Adipocyte (in vitro differentiated cells): ENCODE measurements at places on chromosomes 4 and X.

GRCh38 chr4:84733343-84734033 is 150.6 kb downstream of the CDS1 start:
- DNase-seq: no peak

- DNase-seq: no peak
These were observed 40.5 kb downstream of the NFKB1 start for GRCh38 chr4:102541697-102542096.

- peak; percentile 33 for DNase-seq
These were observed 62.9 kb downstream of the MID1IP1 start for GRCh38 chrX:38864165-38864564.

GRCh38 chr4:27318740-27319139 is 458.1 kb downstream of the STIM2 start:
- DNase-seq: peak; percentile 5

DNA sequence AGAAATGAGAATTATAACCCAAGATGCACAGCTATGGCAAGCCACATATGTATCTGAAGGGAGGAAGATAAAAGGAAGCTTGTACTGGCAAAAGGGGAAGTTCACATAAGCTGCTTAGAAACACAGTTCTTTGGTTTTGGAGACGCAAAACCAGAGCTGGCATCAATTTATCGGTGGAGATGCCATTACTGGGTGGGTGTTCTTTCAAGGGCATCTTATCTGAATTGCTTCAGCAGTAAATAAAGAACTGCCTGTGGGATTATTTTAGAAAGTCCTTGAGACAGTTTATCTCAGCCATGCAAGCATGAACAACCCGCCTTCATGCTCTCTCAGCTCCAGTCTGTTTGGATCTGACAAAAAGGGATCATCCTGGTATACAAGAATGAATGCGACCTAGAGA is 60.8 kb downstream of the DDX60 start:
- DNase-seq: no peak

DNA sequence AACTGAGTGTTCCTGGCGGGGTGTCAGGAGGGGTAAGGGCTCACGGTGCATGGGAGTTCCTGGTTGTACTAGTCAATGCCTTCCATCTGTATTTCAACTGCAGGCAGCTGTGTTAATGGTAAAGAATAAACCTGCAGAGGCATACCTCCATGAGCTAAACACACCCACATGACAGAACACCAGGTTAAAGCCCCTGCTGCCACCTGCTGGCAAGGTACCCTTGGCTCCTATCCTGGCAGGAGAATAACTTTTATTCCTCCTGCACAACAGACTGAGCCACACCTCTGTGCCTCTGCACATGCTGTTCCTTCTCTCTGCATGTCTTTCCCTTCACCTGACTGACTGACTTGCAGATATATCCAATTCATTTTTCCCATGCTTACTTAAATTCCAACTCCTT is 11.1 kb downstream of the ITIH6 start:
- DNase-seq: no peak

- DNase-seq: no peak
These were observed 1076.9 kb downstream of the ARAP2 start for GRCh38 chr4:35167385-35167784.

GRCh38 chrX:24241822-24242648 is 71.8 kb downstream of the SUPT20HL2 start:
- peak; percentile 51 for DNase-seq

- peak; percentile 68 for DNase-seq
These were observed at the start of gene TRPC3 for GRCh38 chr4:121951521-121952110. Gene TRPC3 (minus strand): TSS chr4:121952060. CDS start chr4:121951680, 380 bp downstream.

GRCh38 chr4:161658676-161659075 is 505.1 kb downstream of the FSTL5 start:
- DNase-seq: no peak

- DNase-seq: no peak
These were observed 31.5 kb downstream of the NAT8L start for GRCh38 chr4:2090642-2091041.

- DNase-seq: no peak
These were observed 5.3 kb downstream of the DIAPH2 start for GRCh38 chrX:96689991-96690390.

GRCh38 chrX:1601768-1602085 is 10.3 kb downstream of the AKAP17A start:
- no peak for DNase-seq

DNA sequence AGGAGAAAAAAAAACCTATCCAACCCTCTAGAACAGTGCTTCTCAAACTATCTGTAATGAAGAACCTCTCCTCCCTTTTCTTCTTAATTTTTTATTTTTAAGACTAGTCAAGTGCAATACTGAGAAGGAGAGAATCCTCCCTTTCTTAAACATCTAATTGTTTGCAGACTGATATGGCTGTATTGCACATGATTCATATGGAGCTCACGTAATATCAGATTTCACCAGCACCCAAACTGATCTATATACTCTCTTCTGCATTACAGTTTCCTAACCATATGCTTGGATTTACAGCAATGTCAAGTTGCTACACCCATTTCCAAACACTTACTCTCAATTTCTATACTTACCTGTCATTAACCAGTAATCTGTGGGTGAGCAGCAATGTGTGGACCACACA is 9.5 kb downstream of the PRMT9 start:
- peak; percentile 72 for DNase-seq

DNA sequence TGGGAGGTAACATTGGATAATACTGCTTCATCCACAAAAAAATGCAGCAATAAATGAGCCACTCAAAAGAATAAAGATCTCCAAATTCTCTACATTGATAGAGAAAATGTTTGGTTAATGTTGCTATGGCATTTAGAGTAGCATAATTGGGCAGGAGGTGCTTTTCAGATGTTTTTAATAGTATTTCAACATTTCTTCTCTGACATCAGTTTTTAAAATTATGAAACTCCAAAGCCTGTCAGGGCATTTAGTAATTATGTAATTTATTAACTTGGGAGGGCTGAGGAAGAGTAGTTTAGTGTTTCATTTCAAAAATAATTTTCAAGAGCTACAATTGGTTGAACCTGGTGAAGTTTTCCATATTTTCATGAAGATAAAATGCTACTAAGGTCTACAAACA is 211.3 kb upstream of the INTU start:
- DNase-seq: peak; percentile 63

DNA sequence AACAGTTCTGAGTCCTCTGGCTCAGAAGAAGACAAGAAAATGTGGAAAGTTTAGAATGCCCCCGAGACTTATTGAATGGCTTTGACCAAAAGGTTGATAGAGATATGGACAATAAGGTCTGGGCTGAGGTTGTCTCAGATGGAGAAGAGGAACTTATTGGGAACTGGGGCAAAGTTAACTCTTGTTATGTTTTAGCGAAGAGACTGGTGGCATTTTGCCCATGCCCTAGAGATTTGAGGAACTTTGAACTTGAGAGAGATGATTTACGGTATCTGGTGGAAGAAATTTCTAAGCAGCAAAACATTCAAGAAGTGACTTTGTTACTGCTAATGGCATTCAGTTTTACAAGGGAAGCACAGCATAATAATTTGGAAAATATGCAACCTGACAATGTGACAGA is 1549.3 kb upstream of the ADGRL3 start:
- no peak for DNase-seq

DNA sequence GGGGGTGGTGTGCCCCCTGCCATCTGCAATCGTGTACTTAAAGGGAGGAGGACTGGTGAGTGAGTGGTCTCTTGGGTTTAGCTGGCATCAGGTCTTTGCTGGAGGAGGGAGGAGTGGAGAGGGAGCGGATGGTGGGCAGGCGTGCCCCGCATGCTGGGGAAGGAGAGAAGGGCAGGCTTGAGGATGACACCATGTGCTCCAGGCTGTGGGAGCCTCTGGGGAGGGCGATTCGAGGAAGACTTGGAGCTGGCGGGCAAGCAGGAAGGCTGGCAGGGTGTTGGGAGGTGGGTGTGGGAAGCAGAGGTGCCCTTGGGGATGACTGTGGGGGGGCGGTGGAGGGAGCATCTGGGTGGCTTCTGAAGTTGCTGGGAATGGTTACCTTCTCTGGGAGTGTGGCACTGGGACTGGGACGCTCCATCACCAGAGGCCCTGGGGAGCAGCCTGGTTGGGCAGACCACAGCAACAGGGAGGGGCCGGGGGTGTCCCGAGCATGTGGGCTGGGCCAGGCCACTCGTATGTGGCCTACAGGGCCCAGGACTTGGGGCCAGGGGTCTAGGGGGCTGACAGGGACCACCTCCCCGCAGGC is 30.8 kb upstream of the AFAP1 start:
- no peak for DNase-seq

- peak; percentile 77 for DNase-seq
These were observed 8.8 kb downstream of the ENPEP start for GRCh38 chr4:110484767-110485166.

- DNase-seq: no peak
These were observed 133.9 kb downstream of the SPCS3 start for GRCh38 chr4:176453658-176454057.

GRCh38 chrX:39854772-39855747 is 242.7 kb downstream of the BCOR start:
- no peak for DNase-seq

- DNase-seq: no peak
These were observed 46.6 kb downstream of the RASGEF1B start for GRCh38 chr4:81424816-81425755.

DNA sequence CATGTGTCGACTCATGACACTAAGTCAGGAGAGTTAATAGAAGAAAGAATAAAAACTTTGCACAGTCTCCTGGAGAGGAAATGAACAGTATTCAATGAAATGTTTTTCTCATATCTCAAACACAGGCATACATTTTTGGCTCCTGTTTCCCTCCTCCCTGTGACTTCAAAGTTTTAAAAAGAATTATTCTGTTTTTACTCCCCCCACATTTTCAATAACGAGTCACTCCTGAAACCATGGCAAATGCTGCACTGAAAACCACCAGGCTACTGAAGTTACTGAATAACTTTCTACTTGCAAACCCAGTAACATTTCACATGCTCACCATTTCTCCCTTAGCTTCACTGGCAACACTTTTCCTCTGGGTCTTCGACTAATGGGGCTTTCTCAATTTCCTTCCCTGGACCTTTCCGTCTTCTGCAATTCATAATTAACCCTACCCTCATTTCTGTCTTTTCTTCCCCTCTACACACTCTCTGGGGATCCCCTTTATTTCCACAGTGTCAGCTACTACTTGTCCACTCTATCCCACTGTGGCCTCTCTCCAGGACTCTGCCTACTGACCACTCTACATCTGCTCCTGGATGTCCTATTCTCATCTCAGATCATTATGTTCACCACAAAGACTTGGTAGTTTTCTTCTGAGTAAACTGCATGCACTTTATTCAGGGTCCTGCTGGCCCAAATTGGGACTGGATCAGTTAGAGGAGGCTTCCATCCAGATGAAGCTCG is 225.8 kb upstream of the ETNPPL start:
- DNase-seq: peak; percentile 4

DNA sequence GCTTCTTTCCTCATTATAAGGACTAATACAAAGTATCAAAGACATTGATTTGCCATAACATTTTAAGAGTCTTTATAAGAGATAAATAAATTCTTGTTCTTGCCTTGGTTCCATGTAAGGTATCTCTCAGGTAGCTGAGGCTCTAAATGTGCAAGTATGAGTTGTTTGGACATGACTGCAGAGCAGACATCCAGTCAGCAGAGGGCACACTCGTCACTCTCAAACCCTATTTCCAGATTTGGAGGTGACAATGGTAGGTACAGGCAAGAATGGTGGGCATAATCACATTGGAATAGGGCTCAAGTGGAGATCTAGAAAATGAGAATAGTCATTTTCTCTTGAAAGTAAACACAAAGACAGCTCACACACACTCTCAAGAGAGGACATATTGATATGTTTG is 133.3 kb upstream of the ZIC3 start:
- no peak for DNase-seq

DNA sequence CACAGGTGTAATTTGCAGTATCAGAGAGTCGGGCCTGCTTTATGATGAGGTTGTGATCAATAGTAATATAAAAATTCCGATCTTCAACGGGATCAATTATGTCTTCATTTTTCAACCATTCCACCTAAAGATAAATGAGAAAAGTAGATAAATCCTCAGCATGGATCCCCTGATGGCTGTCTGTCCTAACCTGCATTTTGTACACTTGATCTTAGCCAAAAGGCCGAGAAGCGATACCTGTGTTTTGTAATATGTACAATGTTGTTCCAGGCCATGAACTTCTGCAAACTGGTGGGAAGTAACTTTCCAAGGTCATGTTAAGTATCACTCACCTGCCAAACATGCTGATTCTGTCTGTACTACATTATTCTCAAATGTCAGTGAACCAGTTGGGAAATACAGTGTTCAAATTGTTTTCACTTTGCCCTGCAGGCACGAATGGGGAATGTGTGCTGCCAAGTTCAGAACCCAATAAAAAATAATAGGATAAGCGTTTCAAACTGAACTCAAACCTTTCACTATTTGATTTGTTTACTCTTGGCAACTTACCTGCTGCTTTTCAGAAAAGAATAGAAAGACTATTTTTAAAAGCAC is 298.1 kb downstream of the UNC5C start:
- peak; percentile 77 for DNase-seq

- DNase-seq: no peak
These were observed 15.2 kb upstream of the NEUROG2 start for GRCh38 chr4:112531146-112531545.

DNA sequence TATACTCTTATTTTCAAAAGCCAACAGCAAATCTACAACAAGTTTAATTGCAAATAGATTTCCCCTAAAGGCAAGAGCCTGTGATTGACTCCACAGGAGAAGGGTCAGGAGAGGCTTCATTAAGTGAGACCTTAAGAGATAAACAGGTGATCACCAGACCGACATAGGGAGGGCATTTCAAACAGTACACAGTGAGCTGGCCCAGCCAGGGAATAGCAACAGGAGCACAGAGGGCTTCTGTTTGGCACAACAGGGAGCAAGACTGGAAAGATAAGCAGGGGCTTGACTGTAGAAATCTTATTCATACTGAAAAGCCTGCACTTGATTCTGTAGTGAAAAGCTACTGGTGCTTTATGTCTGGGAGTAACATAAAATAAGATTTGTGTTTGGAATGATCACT is 3.9 kb downstream of the RUFY3 start:
- no peak for DNase-seq

DNA sequence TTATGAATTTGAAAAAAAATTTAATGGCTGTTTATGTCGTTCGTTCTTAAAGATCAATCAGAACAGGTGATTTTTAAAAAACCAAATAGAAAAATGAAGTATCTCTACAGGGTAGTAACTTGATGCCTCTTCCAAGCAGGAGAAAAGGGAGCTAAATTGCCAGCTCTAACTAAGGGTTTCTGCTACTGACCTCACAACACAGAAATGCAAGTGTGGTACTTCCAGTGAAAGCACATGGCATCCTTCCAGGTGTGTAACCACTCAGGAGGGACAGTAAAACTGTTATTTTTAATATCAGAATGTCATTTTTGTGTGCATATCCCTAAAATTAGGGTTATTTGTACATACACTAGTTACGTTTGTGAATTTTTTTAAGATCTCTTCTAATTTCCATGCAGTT is 116.8 kb upstream of the ZCCHC13 start:
- DNase-seq: peak; percentile 9

GRCh38 chrX:151697522-151697921 is 2.3 kb downstream of the PRRG3 start:
- peak; percentile 82 for DNase-seq

DNA sequence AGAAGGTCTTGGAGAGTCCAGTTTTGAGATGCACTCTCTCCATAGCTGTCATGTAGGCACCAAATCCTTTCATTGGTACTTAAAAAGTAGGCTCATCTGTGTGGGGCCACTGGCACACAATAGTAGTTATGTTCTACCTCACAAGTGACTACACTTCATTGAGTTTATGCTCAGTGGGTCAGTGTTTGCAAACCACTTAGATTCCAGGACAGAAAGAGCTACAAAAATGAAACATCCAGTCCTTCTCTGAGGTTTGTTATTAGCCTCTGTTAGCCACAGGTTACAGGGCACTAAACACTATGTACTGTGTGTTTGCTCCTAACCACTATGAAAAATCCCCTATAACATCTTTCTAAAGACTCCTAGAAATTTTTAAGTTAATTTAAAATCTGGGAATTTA is 13.8 kb downstream of the RAB28 start:
- no peak for DNase-seq
